Activated T-helper 1 cell treated with Interleukin-2 at 50 U/mL for 16 hours (primary cell): ENCODE measurements at places on chromosomes 7 and 10.

GRCh38 chr10:34716958-34717357, 98.1 kb downstream of the PARD3 start:
- DNase-seq = no peak

DNA sequence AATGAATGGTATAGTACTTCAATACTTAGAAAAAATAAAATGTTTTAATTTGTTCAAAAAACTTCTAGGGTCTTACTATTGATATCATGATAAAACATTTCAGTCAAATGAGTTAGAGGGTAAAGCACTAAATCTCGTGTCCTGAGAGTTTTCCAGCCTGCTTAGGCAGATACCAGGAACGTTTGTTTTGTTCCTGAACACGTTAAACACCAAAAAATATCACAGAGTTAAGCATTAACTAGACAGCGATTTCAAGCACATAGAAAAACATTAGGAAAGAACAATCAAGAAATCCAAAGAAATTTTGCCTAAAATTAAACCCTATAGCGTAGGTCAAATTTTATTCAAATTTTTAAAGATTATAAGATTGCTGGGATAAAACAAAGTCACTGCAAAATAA, 204.6 kb upstream of the AGR3 start:
- DNase-seq = no peak

- DNase-seq = no peak
These were observed 321.8 kb downstream of the TCERG1L start for GRCh38 chr10:130989670-130990232.

DNA sequence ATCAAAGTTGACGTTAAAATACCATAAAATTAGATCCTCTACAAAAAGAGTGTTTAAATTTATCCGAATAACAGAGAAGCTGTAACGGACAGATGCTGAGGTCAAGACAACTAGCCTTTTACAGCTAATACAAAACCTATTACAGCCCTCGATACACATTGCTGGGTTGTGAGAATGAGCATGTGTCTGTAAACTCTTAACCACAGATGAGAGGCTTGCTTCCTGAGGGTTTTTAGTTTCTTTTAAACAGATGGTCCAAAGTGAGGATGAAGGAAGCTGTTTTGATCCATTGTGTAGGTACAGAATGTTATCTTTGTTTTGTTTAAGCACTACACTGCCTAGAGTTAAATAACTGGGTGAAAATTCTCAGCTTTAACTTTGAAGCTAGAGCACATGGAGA, 578.2 kb downstream of the PARD3 start:
- DNase-seq = no peak

DNA sequence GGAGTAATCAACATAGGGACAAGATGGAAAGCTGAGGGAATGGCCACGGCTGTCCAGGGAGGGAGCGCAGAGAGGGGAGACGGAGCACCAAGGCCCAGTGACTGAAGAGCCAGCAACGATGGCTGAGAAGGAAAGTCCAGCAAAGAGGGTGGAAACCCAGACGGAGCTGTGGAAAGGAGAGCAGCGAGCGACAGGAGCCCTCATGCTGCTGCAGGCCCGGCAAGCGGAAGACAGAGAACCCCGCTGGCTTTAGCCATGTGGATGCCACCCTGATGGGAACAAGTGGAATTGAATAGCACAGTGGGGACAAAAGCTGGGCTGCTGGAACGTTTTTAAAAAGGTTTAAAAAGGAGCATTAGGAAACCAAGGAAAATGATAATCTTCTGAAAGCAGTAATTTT, 82.9 kb upstream of the DDC start:
- DNase-seq = no peak

DNA sequence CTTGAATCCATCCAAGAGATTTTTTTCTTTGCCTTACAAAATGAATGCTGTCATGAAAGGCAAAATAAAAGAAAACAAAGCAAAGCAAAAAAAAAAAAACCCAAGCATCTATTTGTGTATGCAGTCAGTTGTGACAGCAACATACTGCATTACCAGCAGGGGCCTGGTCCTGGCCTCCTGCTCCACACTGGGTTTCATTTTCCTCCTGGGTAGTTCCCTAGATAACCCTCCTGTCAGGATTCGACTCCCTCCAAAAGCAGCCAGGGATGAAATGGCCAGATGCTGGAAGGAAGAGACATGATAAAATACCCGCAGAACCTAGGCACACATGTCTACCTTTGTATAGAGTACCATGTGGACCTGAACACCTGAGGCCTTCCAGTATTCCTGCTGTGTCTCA, 148.6 kb downstream of the NRCAM start:
- no peak for DNase-seq

GRCh38 chr7:130409067-130409711, 28.9 kb downstream of the CPA1 start:
- DNase-seq = no peak

- DNase-seq = no peak
These were observed 70.3 kb upstream of the RSU1 start for GRCh38 chr10:16887565-16887964.

DNA sequence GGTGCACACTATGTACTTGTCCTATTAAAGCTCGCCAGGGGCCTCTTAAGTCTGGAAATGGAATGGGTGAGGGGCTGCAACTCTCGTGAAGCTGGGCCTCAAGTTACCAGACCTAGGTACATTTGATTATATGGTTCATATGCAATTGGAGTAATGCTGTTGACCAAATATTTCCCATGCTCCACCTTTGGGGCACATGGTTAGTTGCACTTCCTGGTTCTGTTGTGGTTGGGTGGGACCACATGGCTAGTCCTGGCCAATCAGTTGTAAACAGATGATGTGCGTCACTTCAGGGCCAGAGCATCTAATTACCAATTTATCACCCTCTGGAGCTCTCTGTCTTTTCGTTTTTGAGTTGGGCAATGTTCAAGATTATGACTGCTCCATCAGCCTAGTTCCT, 39.5 kb upstream of the OPN4 start:
- no peak for DNase-seq

DNA sequence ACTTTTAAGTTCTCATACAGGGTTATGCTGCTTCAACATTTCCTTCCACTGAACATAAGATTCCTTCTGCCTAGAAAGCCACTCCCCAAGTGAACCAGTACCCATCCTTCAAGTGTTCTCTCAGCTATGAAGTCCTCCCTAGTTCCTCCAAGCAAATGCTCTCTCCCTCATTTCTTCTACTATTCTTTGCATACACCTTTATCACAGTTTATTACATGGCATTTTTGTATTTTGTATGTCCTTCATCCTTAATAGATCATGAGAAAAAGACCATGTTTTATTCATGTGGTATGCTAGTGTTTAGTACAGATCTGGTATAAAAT, 1.9 kb downstream of the SYPL1 start:
- DNase-seq = no peak

- DNase-seq = peak; percentile 36
These were observed 809 bp downstream of the C10orf143 start for GRCh38 chr10:130109796-130110245.

DNA sequence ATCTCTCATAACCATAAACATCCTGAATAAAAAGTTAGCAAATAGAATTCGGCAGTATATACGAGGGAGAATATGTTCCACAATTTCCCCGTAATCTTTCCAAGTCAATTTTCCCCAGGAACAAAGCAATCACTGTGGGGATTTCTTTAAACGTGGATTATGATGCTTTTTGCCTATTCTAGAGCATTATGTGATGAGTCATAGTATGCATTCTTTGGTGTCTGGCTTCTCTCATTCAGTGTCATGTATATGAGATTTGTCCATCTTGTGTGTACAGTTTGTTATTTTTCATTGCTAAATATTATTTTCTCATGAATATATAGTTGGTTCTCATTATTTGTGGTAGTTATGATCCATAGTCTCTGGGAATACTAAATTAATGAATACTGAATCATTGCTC, 9.9 kb upstream of the OR9A4 start:
- no peak for DNase-seq

DNA sequence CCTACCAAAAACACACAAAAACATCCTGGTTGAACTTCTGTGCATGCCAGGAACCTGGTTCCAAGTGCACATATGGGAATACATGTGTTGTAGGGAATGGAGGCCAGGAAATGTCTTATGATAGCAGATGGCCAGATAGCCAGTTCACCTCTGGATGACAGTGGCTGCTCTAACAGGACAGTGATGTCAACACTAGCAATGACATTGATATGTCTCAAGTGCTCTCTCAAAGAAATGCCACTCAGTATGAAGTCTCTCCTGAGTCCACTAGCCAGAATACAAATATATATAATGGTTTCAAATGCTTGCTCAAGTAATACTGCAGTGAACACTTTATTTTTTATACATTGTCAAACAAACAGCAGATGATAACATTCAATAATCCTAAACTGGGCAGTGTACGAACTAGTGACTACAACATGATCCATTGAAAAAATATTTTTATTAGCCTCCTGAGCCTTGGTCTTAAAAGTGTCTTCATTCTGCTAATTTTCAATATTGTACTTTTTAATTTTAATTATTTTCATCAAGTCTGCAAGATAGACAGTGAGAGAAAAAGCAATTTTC, 26.0 kb upstream of the PCDH15 start:
- no peak for DNase-seq

DNA sequence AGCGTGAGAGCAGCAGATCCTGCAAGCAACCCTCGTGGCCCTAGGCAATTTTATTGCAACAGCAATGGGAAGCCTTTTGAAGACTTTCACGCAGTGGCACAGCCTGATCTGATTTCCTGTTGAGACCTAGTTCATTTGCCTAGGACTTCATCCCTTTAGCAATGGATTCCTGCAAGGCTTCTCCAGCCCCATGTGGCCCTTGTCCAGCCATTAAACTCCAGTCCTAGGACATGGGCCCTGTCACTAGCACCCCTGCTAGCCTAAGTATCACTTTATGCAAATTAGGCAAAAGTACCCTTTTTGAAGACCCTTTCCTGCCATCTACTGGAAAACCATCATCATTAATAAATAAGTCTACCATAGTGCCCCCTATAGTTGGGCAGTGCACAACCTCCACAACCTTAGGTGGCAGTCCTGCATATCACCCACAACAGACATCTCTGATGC, 379.4 kb downstream of the GALNT17 start:
- no peak for DNase-seq

GRCh38 chr10:88249450-88249849, 333.7 kb downstream of the RNLS start:
- DNase-seq = no peak

- DNase-seq = no peak
These were observed 240.7 kb upstream of the PFKP start for GRCh38 chr10:2826675-2827074.

- no peak for DNase-seq
These were observed 50.4 kb upstream of the WNT16 start for GRCh38 chr7:121278120-121279021.

- no peak for DNase-seq
These were observed 258.9 kb upstream of the PPP2R2D start for GRCh38 chr10:131641898-131642297.

- no peak for DNase-seq
These were observed 102.3 kb upstream of the NUPR2 start for GRCh38 chr7:56218510-56218909.

- DNase-seq = no peak
These were observed 107.1 kb upstream of the CDCA7L start for GRCh38 chr7:22052674-22053365.

GRCh38 chr10:133025558-133026090, 62.1 kb upstream of the ADGRA1 start:
- DNase-seq = no peak

- no peak for DNase-seq
These were observed 2.0 kb downstream of the LCOR start for GRCh38 chr10:96834120-96834519.

DNA sequence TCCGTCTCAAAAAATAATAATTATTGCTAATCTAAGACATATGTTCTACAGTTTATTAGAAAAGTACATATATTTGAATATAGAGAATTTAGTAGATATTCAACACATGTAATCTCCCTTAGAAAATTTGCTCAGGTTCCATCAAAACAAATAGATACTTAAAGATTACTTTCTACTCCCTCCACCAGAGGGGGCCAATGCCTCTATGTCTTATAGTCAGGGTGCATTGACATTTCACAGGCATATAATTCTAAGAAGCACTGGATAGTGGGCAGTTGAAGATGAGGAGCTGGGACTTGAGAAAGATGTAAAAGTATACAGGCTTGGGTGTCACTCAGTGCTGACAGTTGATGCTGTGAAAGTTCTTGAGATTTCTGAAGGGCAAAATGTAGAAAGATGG, 301.6 kb upstream of the HPS1 start:
- no peak for DNase-seq

GRCh38 chr10:123808286-123808685, 83.3 kb downstream of the CPXM2 start:
- DNase-seq = no peak

DNA sequence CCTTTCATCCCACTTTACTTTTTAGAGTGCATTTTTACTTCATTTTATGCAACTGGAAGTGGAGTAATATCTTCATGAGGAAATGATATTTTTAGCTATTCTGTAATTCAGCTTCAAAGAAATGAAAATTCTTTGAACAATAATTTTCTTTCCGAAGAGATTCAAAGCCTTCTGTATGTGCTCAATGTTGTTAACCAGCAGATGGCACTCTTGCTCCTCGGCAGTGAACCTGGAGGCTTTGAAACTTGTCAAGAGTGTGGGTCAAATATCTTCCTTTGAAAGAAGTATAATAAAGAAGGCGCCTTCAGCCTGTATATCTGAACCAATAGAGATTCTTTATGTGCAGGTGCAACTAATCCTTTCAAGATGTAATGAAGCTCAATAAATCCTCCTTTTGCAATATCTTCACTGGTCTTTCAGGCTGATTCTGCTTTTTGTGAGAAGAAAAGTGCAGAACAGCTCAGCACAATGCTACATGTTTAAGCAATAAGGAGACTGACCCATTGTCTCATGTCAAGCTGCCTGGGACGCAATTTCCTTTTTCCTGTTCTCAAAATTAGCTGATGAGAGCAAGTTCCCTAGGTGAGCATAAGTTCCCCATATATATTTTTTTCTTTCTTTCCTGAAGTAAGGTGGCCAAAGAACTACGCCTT, 258.4 kb downstream of the SEMA3A start:
- DNase-seq = no peak

DNA sequence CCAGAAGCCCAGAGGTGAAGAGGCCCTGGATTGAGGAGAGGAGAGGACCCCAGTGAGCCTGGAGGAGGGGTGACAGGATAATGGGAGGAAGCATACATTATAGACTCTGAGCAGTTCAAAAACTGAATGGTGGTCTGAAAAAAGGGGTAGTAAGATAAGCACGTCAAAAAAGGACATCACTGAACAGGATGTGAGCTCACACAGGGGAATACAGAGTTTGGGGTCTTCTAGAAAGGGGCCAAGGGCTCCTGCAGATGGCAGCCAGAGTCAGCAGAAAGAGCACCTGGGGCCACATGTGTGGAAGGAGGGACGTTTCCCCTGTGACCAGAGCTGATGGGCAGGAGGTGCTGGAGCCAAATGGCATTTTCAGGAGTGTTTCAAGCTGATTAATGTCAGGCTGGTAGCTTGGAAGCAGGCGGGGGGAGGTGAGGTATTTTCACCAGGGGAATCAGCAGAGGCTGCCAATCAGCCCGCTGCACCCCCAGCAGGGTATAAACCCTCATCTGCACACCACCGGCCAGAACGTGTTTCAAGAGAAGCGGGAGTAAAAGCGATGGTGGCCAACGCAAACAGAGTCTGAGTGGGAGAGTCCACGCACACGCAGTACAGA, 85.8 kb downstream of the TNS3 start:
- no peak for DNase-seq

GRCh38 chr10:72320676-72321247, 34.0 kb downstream of the DNAJB12 start:
- DNase-seq = peak; percentile 46
